Stomach (tissue), 19 donors: ENCODE measurements at places on chromosomes 6 and 20. TPM values are rescaled to one million over a fixed set of nuclear protein-coding genes. Genes with fewer than 3 reads are reported as not detected.

- no peak overlapping the region for H3K4me3 ChIP-seq
- DNase-seq, result no peak
- H3K27me3 ChIP-seq, result peaks cover 3% of the 10 kb centered on the region
- H3K4me1 ChIP-seq, result peaks cover 18% of the 10 kb centered on the region
- H3K27ac ChIP-seq, result no peak overlapping the region
Observed at GRCh38 chr6:43903739-43904290, 133.8 kb downstream of the VEGFA start.

GRCh38 chr20:8815208-8815607 is 253.7 kb upstream of the PLCB4 start:
- H3K4me3 ChIP-seq, result no peak overlapping the region
- H3K27ac ChIP-seq, result no peak overlapping the region
- H3K36me3 ChIP-seq, result no peaks in the 10 kb centered on the region
- H3K27me3 ChIP-seq, result no peaks in the 10 kb centered on the region

DNA sequence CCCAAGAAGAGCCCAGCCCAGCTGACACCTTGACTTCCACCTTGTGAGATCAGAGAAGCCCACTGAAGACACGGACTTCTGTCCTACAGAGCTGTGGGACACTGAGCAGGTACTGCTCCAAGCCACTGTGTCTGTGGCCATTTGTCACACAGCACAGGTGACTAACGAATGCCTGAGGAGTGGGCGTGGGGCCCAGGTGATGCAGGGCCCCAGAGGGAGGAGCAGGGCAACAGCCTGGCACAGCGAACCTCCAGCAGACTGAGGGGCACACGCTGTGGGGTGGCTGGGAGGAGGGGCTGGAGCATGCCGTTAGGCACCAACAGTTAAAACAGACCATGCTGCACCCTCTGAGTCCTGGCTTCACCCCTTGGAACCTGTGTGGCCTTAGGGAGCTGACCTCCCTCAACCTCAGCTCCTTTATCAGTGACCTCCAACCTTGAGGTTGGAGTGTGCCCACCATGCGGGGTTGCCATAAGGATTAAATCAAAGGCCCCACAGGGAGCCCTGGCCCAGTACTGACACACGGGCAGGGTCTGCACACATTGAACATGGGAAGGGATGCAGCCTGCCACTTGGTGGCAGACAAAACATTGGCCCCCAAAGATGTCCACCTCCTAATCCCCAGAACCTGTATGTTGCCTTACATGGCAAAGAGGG is 119.9 kb upstream of the CST7 start:
- no peaks in the 10 kb centered on the region for H3K36me3 ChIP-seq
- H3K4me1 ChIP-seq, result no peaks in the 10 kb centered on the region
- H3K4me3 ChIP-seq, result no peak overlapping the region
- H3K27ac ChIP-seq, result no peak overlapping the region
- DNase-seq, result no peak

DNA sequence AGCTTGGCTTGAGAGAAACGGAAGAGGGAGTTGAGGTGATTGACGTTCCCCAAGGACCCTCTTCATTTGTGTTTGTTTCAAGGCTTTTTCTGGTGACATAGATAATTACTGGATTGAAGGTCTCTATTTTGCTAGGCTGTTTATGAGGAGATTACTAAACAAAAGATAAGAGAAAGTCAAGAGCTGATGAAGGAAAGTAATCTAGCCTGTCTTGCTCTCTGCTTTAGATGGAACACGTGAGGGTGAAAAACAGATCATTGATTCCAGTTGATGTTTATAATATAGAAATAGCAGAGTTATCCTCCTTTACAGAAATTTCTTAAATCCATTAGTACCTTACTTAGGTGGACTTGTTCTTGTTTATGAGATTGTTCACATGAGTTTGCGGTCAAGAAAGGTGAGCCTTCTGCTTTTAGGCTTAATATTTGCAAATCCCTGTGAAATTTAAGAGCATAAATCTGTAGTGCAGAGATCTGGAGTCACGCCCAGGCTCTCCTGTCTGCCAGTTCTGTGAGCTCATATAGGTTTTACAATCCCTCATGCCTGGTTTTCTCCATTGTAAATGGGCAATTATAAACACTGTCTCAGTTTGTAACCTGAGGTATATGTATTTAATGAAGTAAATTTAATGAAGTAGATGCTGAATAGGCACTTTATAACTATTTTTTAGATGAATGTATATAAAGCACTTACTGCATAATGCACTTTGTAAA is 272.8 kb downstream of the NKAIN2 start:
- H3K36me3 ChIP-seq, result no peaks in the 10 kb centered on the region
- H3K4me3 ChIP-seq, result no peak overlapping the region
- no peaks in the 10 kb centered on the region for H3K27me3 ChIP-seq
- H3K4me1 ChIP-seq, result no peaks in the 10 kb centered on the region
- DNase-seq, result no peak

- H3K36me3 ChIP-seq, result no peaks in the 10 kb centered on the region
- no peak overlapping the region for H3K27ac ChIP-seq
- DNase-seq, result no peak
- H3K4me1 ChIP-seq, result no peaks in the 10 kb centered on the region
- no peak overlapping the region for H3K4me3 ChIP-seq
Observed at GRCh38 chr20:10022625-10023024, 12.2 kb upstream of the ANKEF1 start.

DNA sequence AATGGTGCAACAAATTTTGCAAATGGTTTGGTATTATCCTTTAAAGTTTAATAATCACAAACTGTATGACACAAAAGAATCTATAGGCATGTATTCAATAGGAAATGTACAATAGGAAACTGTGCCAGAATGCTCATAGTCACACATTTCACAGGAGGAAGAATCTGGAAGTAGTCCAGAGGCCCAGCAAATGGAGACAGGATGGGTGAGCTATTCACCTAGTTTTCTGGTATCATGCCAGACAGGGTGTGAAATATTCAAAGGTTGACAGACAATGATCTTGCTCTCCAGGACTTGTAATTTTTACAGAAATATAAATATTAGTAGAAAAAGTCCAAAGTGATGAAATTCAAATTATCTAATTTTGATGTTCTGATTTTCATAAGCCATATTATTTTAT is 520.1 kb upstream of the IMPG1 start:
- no peaks in the 10 kb centered on the region for H3K4me1 ChIP-seq
- H3K4me3 ChIP-seq, result no peak overlapping the region
- no peak overlapping the region for H3K27ac ChIP-seq
- no peaks in the 10 kb centered on the region for H3K27me3 ChIP-seq
- no peak for DNase-seq

GRCh38 chr20:50611128-50611810 is 80.1 kb downstream of the RIPOR3 start:
- no peaks in the 10 kb centered on the region for H3K36me3 ChIP-seq
- H3K27ac ChIP-seq, result no peak overlapping the region
- H3K27me3 ChIP-seq, result no peaks in the 10 kb centered on the region
- H3K4me1 ChIP-seq, result no peaks in the 10 kb centered on the region
- H3K4me3 ChIP-seq, result no peak overlapping the region

GRCh38 chr20:2005831-2006426 is 12.1 kb upstream of the PDYN start:
- H3K4me1 ChIP-seq, result no peaks in the 10 kb centered on the region
- no peak overlapping the region for H3K27ac ChIP-seq
- no peak overlapping the region for H3K4me3 ChIP-seq
- H3K27me3 ChIP-seq, result peaks cover 70% of the 10 kb centered on the region

PARD6B gene
- 22.6 TPM for total RNA-seq

CCN5 gene
- total RNA-seq, result not detected

DEFB132 gene
- not detected for total RNA-seq

AHCY gene
- total RNA-seq, result 43.5 TPM

SFTA2 gene
- not detected for total RNA-seq
